ENCODE measurements at places on chromosomes 7 and 10. TPM values are rescaled to one million over a fixed set of nuclear protein-coding genes. Genes with fewer than 3 reads are reported as not detected.

GRCh38 chr7:73329861-73330581, 2.1 kb downstream of the FKBP6 start:
- no peak for DNase-seq
- H3K36me3 ChIP-seq = no peaks in the 10 kb centered on the region
- H3K4me3 ChIP-seq = no peak overlapping the region
- H3K27me3 ChIP-seq = no peaks in the 10 kb centered on the region

GRCh38 chr7:94655126-94655847, 646 bp downstream of the SGCE start:
- peak overlapping the region; percentile 90 for H3K4me3 ChIP-seq
- H3K4me1 ChIP-seq = peaks cover 13% of the 10 kb centered on the region
- H3K36me3 ChIP-seq = no peaks in the 10 kb centered on the region
- DNase-seq = no peak

- no peaks in the 10 kb centered on the region for H3K4me1 ChIP-seq
- no peak overlapping the region for H3K4me3 ChIP-seq
- no peak overlapping the region for H3K27ac ChIP-seq
Measured at GRCh38 chr10:62870866-62871265, 54.7 kb upstream of the EGR2 start.

DNA sequence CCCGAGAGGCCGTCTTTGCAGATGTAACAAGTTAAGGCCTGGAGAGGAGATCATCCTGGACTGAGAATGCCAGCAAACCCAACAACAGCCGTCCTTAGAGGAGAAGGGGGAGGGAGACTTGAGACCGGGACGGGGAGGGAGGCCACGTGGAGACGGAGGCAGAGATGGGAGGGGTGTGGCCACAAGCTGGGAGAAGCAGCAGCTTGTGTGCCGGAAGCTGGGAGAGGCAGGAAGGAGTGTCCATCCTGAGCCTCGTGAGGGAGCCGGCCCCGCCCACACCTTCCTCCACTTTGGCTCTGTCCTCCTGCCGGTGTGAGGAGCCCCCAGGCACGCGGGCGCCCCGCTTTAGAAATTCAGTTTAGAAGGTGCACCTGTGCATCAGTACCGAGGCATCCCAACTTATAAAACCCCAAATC, 95.7 kb downstream of the DNAJB6 start:
- H3K36me3 ChIP-seq = no peaks in the 10 kb centered on the region
- no peak overlapping the region for H3K27ac ChIP-seq
- H3K4me1 ChIP-seq = peaks cover 3% of the 10 kb centered on the region
- H3K4me3 ChIP-seq = peak overlapping the region; percentile 47
- no peak for DNase-seq

DNA sequence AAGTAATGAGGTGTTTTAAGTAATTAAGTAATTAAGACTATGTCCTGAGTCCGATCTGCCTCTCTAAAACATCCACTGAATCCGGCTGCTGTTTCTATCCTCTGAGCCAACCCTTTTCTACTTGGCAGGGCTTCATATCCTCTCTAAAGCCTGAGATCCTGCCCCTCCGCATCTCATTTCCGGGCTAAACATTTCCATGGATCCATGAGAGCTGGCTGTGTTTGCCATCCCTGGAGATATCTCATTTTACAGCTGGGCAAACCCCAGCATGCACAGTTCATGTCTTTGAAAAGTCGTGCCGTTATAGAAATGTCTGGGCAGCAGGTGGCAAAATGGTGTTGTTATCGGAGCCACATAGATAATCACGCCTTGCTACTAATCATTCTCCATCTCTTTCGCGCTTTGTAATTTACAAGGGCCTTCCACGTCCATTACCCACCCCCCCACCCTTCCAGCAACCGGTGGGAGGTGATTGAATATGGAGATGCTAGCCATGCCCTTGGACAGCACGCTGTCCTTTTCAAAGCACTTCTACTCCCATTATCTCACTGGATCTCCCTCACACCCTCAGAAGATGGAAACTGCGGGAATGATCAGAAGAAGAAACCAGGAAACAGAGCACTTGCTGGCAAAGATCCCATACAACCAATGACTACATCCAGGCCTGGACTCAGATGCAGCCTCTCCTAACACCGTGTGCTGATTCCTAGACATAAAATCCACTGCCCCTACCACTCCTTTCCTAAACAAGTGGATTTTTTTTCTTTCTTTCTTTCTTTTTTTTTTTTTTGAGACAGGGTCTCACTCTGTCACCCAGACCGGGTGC, 1189.2 kb downstream of the TYW1 start:
- no peaks in the 10 kb centered on the region for H3K36me3 ChIP-seq
- no peak overlapping the region for H3K4me3 ChIP-seq
- H3K4me1 ChIP-seq = no peaks in the 10 kb centered on the region
- no peak for DNase-seq

- H3K36me3 ChIP-seq = peaks cover 12% of the 10 kb centered on the region
- peaks cover 33% of the 10 kb centered on the region for H3K4me1 ChIP-seq
- no peak for DNase-seq
- H3K4me3 ChIP-seq = no peak overlapping the region
Measured at GRCh38 chr7:47377741-47378140, 204.2 kb downstream of the TNS3 start.

The ZNF804B gene
- total RNA-seq = not detected

The GBX1 gene
- 2.1 TPM for total RNA-seq

DNA sequence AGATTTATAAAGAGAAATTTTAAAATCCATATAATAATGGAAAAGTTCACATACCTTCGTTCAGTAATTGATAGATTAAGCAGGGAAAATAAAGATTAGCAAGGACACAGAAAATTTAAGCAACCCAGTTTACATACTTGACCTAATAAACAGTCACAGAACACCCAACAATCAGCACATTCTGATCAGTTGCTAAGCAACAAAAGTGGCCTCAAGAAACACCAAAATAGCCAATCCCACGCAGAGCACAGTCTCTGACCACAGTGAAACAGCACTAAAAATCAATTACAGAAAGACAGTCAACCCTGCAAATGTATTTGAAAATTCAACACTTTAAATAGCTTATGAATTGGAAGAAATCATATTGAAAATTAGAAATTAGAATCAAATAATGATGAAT, 39.3 kb upstream of the DRGX start:
- no peak overlapping the region for H3K4me3 ChIP-seq
- no peaks in the 10 kb centered on the region for H3K27me3 ChIP-seq
- no peak overlapping the region for H3K27ac ChIP-seq
- H3K4me1 ChIP-seq = no peaks in the 10 kb centered on the region
- no peaks in the 10 kb centered on the region for H3K36me3 ChIP-seq

GRCh38 chr10:116133634-116134033, 139.4 kb downstream of the GFRA1 start:
- no peak overlapping the region for H3K27ac ChIP-seq
- H3K36me3 ChIP-seq = peaks cover 1% of the 10 kb centered on the region
- H3K27me3 ChIP-seq = no peaks in the 10 kb centered on the region
- no peak overlapping the region for H3K4me3 ChIP-seq
- DNase-seq = no peak

The ADAM12 gene
- 1.8 TPM for total RNA-seq

The MYOF gene
- total RNA-seq = 25.5 TPM

The RBM20 gene
- total RNA-seq = 2.7 TPM

DNA sequence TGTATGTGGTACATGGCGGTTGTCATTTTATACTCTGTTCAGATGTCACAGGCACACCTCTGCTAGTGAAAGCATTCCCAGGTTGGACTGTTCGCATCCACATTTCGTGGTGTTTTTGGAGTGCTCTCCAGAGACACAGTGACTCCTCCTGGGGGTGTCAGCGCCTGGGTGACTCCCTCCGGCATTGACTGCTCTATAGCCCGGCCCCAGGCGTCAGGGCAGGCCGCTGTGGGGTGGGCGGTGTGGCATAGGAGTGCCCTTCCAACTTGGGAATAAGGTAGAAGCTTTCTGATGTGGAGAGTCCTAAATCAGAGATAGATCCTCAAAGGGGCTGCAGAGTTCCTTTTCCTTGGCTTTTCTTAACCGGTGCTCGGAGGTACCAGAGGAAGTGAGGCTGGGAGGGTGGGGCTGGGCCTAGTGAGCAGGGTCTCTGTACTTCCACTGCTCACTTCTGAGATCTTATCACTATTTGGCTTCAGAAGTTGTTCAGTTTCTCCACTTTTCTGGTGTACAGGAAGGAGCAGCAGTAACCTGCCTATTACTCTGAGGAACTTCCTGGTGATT, 32.3 kb downstream of the CCNY start:
- H3K36me3 ChIP-seq = peaks cover 6% of the 10 kb centered on the region
- DNase-seq = no peak
- H3K4me3 ChIP-seq = no peak overlapping the region

DNA sequence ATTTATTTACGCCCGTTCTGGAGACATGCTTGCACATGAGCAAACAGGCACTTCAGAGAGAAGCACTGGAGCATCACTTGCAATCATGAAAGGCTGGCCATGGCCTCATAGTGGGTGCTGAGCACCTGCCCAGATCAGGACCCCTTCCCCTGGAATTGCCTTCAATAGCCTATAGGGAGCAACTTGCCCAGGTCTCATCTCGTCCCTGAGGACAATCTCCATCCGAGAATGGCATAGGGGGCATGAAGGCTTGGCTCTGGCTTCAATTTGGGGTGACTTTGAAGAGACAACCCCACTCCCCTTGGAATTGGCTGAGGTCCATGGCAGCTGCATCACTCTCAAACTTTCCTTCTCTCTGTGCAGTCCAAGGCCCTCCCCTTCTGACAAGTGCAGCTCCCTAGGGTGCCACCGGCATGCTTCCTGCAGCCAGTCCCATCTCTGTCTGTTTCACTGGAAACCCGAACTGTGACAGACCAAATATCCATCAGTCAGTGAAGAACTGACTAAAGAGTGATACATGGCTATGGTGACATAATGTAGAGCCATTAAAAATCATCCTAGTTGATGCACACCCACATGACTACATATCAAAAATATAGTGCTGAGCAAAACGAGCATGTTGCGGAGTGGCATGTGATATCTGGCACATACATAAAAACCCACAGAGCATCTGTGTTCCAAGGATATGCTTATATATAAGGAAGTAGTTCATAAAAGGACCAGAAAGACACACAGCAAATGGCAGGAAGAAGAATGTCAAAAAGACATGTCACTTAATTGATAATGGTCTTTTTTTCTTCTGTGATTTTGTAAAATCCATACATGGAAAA, 12.4 kb downstream of the GDF2 start:
- peaks cover 41% of the 10 kb centered on the region for H3K27me3 ChIP-seq
- no peak overlapping the region for H3K4me3 ChIP-seq
- no peak overlapping the region for H3K27ac ChIP-seq
- no peaks in the 10 kb centered on the region for H3K4me1 ChIP-seq

DNA sequence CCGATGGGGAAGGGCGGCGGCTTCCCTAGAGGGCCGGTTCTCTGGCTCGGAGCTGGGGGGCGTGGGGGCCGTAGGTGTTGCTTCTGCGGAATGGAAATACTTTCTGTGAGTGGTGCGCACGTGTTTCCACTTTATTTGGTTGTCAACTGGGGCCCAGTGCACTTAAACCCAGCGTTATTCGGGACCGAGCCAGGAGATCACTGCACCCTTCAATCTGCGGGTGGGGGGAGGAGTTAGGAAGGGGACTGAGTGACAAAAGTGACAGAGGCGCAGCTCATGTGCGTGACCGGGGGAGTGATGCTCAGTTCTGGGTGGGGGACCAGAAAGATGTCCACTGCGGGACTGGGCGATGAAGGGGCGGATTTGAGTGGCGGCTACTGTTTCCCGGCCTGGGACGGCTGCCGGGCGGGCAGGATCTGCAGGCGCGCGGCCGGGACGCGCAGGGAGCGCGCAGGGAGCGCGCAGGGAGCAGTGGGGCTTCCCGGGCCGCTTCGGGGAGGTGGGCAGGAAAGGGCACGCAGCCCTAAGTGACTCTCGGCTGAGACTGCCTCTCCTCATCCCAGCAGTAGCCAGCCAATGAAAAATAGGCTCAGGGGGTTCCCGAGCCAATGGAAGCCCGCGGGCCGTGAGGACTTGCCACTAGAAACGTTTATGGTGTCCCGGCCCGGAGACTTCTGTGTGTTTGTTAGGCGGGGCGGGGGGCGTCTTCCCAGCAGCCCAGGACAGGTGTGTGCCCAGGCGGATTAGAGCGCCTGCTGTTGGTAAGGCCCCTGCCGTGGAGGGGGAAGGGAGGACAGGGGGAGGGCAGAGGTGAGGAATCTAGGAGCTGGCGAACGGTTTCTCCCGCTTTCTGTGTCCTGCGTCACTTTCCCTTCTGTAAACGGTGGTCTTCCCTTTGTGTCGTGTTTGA, 54.3 kb upstream of the KDM7A start:
- peaks cover 32% of the 10 kb centered on the region for H3K27me3 ChIP-seq
- DNase-seq = peak; percentile 44
- H3K36me3 ChIP-seq = no peaks in the 10 kb centered on the region
- peaks cover 10% of the 10 kb centered on the region for H3K4me1 ChIP-seq

The ELAPOR2 gene
- total RNA-seq = 62.8 TPM

DNA sequence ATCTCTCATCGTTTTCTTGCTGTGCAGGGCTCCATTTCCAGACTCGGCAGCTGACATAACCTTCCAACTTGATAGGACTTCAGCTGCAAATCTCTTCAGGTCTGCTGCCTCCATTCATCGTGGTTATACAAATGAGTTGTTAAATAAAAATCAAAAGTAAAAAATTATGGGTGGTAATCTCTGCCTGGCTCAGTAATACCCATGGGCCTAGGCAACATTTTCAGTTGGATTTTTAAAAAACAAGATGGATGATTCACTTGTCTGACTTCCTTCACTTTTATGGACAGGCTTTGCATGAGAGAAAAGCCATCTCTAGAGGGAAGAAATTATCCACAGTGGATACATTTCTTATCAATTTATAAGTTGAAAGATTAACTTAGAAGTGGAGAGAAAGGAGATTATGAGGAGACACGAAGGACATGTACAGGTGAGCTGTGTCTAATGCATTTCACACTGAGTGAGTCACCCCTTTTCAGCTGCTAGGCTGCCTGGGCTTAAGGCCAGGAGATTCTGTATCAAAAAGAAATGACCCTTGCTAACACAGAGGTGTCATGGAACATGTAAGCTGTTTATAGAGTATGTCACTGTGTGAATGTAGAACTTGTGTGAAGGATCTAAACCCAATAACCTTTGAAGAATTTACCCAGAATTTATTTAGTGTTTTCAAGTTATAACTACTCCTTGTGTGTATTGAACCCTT, 495.1 kb downstream of the AUTS2 start:
- no peak overlapping the region for H3K27ac ChIP-seq
- peaks cover 6% of the 10 kb centered on the region for H3K4me1 ChIP-seq
- DNase-seq = no peak
- H3K4me3 ChIP-seq = no peak overlapping the region
- H3K36me3 ChIP-seq = peaks cover 3% of the 10 kb centered on the region

- no peak overlapping the region for H3K4me3 ChIP-seq
- peak overlapping the region; percentile 78 for H3K27ac ChIP-seq
- peaks cover 3% of the 10 kb centered on the region for H3K36me3 ChIP-seq
Measured at GRCh38 chr7:141646826-141647480, 55.0 kb downstream of the DENND11 start.

DNA sequence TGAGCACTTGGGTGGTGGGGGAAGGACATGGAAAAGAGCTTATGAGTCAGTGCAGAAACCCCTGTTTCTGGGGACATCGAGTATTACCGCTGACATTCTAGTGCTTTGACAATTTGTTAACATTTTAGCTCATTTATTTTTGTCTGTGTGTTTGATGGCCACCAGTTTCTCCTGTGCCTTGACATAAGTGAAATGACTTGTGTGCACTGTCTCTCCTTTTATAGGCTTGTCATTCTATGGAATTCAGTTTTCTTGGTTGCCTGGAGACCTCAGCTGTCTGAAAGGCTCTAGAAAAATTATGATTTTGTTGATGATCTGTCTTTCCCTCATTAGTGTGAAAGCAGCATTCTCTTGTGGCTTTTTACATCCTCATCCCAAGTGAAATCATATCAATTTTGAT, 190.0 kb upstream of the SMIM30 start:
- H3K27me3 ChIP-seq = no peaks in the 10 kb centered on the region
- H3K4me3 ChIP-seq = no peak overlapping the region
- H3K36me3 ChIP-seq = no peaks in the 10 kb centered on the region
- no peak overlapping the region for H3K27ac ChIP-seq

The SPDYE17 gene
- total RNA-seq = not detected

GRCh38 chr10:52216852-52217251, 97.2 kb upstream of the DKK1 start:
- no peaks in the 10 kb centered on the region for H3K27me3 ChIP-seq
- no peak for DNase-seq
- no peaks in the 10 kb centered on the region for H3K36me3 ChIP-seq
- H3K27ac ChIP-seq = no peak overlapping the region
